NCI-H1092 (cell line): ENCODE measurements at places on chromosomes 11 and 22.

DNA sequence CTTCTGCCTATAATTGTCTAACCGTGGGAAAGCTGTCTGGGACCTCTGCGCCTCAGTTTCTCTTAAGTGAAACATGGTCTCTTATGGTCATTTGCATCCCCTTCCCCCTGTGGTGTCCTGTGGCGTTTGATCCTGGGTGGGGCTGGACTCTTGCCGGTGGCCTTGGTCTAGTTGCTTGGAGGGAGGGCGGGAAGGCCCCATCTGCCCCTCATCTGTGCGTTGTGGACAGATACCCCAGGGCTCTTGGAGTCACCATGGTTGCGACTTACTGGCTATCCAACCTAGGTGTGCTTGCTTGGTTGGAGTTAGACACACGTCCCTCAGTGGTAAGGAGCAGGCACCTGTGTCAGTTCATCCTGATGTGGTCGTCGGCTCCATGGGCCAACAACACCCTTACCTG is 15.2 kb downstream of the SHANK3 start:
- DNase-seq, result no peak

DNA sequence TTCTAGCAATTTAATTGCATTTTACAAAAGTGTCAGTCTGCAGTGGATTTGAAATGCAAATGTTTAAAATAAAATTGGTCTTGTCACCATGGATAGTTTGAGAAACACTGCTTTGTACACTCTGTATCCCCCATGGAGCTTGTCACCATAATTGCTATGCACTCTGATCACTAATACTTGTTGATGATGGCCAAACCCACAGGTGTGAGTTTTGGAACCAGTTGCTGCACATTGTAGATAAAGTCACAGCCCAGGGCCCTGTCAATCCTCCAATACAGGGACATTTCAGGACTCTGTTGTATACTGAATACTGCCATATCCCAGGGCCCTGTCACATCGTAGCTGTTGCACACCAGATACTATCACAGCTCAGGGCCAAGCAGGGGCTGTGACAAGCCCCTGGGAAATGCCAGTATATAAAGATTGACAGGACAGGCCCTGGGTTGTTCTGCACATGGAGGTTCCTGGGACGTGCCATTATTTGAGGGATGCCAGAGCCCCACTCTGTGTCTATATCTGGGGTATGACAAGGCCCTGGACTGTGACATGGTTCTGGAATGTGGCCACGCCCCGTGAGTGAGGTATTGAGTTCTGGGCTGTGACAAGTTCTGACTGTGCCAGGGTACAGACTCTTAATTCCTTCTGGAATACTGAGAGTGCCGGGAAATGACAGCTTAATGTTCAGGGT is 27.9 kb upstream of the SMPD1 start:
- DNase-seq, result no peak

DNA sequence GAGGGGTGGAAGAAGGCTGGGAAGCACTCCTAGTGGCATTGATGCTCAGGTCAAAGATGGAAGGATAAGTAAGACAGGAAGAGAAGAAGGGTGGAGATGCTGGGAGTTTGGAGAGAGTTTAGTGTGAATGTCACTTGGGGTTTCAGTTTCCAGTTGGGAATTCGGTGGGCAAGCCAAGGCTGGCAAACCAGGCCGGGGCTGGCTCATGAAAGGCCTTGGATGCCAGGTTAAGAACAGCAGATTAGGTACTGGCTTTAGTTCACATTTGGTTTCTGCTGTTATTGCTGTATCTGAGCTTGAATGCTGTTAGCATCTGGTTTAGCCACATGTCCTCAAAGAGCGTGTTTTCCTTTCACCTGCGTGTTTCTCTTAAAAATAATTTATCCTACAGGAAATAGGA is 69.6 kb downstream of the BLID start:
- no peak for DNase-seq

- no peak for DNase-seq
Observed at GRCh38 chr22:36456464-36456845, 25.0 kb downstream of the TXN2 start.

DNA sequence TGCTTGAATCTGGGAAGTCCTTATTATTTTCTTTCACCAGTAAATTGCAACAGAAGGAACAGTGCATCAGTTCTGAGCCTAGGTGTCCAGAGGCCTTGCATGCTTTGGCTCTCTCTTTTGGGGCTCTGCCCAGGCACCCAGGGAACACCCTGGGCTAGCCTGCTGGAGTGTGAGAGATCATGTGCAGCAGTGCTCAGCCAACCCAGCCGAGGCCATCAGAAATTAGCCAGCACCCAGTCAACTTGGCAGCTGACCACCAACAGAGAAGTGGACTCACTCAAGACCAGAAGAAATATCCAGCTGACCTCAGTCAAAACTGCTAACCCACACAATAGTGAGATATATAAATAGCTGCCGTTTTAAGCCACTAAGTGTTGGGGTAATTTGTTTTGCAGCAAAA is 11.2 kb upstream of the P4HA3 start:
- DNase-seq, result no peak
